ENCODE measurements at places on chromosomes 6 and 20.

DNA sequence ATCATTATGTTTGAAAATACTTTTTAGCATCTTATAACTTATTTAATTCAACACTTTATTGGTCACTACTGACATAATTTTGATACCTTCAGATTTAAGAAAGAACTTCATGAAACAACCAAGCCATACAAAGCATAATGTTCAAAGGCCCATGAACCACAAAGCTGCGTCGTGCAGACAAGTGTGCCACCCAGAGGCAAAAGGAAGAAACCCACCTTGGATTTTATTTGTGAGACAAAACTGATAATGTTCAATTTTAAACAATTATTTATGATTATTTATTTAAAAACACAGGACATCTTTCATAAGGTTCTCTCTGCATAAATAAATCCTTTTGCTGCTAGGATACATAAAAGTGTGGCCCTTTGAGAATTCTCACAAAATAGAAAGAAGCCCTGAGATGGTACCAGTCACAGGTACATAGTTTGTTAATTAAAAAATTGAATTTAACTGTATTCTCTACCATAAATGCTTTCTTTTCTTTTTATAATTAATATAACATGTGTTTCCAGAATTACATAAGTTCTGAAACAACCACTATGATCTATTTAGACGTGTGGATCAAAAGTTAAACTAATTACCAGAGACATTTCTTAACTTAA is 143.7 kb downstream of the RALGAPA2 start:
- no peak for DNase-seq

DNA sequence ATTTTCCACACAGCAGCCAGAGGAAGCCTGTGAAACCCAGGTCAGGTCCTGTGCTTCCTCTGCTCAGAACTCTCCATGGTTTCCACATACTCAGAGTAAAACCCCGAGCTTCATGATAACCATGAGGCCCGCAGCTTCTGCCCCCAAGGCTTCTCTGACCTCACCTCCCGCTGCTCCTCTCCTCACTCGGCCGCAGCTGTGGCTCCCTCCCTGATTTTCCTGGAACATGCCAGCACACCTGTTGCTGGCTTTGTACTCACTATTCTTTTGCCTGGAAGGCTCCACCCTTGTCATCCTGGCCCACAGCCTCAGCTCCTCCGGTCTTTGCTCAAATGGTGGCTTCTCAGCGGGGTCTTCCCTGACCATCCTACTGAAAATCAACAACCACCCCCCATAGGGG is 341.7 kb downstream of the PREX1 start:
- no peak for DNase-seq

DNA sequence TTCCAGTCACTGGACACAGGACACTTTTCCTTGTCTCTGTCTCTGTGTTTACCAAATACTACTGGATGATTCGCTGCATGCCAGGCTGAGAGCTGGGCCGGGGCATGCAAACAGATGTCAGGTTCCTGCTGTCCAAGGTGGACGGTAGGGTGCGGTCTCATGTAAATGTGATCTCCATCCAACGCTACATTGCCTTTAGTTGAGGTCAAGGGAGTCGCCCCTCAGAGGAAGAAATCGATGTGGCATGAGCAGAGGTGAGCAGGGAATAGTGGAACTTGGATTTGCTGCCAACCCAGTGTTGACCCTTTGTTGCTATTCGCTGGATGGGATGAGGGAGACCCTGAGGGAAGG is 9.8 kb upstream of the TOX2 start:
- DNase-seq: no peak

DNA sequence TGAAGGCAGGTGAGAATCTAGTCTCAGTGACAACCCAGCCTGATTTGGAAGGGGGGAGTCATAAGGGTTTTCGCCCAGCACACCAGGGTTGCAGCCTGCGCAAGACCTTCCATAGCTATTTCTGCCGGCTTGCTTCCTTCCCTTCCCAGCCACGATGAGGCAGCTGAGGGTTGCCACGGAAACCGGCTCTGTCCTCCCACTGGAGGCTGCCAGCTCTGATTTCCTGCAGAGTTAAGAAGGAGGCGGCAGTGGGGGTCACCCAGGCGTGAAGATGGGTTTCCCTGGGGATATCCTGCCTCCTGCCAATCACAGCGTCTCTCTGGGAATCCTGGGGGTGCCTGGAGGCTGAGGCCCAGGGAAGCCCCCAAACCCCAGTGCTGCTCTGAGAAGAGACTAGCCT is 23.1 kb upstream of the KCNB1 start:
- DNase-seq: no peak

DNA sequence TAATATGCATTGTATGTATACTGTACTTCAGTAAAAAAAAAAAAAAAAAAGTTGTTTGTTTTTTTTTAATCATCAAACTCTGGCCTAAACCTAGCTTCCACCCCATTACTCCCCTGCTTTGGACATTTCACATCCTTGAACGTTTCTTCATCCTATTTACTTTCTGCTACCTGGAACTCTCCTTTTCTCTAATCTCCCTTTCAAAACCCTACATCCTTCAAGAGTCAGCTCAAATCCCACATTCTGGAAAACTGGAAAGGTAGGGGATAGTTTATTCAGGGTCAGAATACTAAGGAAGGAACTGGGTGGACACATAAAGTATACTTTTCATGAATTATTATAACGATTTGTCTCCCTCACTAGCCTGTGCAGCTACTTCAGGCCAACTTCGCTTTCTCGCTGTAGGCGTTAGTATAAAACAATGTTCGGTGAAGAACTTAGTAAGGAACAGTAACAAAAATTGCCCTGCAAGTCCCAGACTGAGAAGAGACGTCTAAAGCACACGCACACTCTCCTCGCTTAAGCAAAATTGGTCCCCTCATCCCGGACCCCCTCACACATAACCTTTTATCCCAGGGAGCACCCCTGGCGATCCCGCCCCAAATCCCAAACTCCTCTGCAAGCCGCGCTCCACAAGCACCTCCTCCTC is 775 bp downstream of the PIGU start:
- no peak for DNase-seq

DNA sequence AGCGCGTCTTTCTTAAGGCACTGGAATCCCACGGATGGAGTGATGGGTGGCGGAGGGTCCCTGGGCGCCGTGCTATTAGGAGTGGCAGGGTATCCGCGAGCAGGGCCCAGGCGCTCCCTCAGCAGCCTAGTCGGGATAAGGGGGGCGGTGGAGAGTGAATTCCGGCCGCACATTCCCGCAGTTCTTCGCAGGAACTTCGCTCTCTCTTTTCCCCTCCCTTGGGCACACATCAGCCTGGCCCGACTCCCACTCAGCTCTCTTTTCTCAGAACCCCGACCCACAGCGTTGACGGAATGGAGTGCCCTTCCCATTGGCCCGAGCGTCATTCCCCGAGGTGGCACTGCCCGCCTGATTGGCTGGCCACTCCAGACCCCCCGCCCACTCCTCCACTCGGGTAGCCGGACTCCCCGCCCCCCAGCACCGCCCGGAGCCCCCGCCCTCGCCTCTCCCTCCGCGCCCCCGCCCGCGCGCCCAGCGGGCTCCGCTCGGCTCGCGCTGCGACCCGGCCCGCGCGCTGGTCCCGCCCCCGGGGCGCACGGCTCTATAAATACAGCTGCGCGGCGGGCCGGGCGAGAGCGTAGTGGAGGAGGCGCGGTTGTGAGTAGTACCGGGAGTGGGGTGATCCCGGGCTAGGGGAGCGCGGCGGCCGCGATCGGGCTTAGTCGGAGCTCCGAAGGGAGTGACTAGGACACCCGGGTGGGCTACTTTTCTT is at the start of gene ID4:
Gene ID4, plus strand, starts transcription at position 572 of the 712 bp plus-strand sequence. CDS start 385 bp downstream, outside the sequence.
- peak; percentile 52 for DNase-seq

DNA sequence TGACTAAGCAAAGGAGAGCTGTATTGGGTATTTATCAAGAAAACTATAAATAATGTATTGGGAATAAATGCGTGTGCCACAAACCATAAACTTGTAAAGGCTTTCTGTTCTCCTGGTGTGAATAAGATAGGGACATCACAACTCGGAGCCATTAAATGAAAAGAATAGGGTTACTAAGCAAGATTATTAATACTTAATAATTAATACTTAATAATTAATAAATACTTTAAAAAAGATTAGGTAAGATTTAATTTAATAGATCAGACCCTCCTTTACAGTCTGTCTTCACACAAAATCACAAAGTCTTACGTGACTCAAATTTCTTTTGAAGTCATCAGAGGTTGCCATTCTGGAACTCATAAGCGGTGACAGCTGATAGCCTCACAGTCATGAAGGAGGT is 648.9 kb downstream of the PRKN start:
- no peak for DNase-seq

- no peak for DNase-seq
Measured at GRCh38 chr6:149422581-149422980, 22.5 kb downstream of the SUMO4 start.

- no peak for DNase-seq
Measured at GRCh38 chr6:116335612-116336215, 35.0 kb upstream of the DSE start.

DNA sequence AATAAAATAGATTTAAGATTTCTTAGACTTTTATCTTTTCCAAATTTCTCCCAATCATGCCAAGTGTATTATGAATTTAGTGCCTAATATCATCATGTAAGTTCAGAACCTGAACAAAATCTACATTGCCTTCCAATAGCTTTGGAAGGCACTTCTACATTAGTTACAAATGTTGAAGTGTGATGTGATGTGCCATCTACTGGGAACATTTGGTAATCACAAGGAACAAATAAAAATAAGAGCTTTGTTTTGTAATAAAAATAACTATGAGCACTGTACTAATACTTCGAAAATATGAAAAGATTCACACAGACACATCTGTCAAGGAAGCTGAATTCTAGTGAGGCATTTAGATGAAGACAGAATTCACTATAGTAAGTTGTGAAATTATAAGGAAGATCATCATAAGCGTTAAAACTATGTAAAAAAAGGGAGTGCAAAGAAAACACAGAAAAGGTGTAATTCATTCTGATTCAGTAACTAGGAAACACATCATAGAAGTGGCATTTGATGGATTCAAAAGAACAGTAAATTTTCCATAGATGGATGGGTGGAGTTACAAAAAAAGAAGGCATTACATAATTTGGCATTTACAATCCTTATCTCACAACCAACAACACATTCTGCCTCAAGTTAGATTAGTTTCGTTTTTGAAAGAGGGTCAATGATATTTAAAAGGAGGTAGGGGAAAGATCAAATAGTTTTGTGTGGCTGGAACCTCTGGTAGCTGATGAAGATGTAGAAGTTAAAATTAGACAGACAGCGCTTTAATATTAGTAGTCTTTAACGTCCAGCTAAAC is 161.0 kb downstream of the ASCC3 start:
- no peak for DNase-seq

- no peak for DNase-seq
Measured at GRCh38 chr6:43828711-43829110, 58.7 kb downstream of the VEGFA start.

DNA sequence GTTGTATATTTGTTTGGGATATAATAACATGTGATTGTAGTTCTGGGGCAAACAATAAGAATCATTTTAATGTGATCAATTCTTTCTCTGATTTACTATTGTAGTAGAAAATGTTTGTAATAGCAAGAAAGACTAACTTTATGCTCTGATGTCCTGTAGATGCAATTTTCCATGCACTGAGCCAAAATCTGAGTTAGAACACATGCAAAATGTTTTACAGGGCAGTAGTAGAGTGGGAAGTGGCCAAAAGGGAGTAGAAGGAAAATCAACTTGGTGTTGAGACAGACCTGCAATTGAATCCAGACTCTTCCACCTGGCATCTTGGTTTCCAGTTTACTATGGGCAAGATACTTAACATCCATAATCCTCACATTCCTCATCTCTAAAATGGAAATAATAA is 93.5 kb upstream of the BMP5 start:
- DNase-seq: no peak

GRCh38 chr6:11275598-11275997 is 43.1 kb upstream of the NEDD9 start:
- DNase-seq: no peak

DNA sequence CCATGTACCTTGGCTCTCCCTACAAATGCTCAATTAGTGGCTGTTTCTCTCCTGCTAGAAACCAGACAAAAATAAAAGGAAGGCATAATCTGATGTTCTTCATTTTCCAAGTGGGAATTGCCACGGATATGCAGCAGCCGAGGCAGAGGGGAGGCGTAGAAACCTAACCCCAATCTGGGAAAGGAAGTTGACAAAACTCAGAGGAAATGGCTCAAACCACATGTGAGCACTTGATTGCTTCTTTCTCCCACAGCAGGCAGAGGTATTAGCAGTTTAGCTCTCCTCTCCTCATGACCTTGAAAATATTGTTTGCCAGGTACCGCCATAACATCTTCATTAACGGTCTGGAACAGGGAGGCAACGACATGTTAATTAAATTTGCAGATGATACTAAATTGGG is 3.8 kb upstream of the MLN start:
- no peak for DNase-seq

- DNase-seq: no peak
Measured at GRCh38 chr20:25453035-25453810, 45.8 kb downstream of the GINS1 start.

GRCh38 chr20:25579081-25579770 is 6.1 kb downstream of the NINL start:
- no peak for DNase-seq

GRCh38 chr6:44039839-44040350 is 87.4 kb downstream of the MRPL14 start:
- no peak for DNase-seq

- no peak for DNase-seq
Measured at GRCh38 chr6:12973386-12973785, 256.8 kb downstream of the PHACTR1 start.

- no peak for DNase-seq
Measured at GRCh38 chr6:54916858-54917257, 70.3 kb downstream of the FAM83B start.

DNA sequence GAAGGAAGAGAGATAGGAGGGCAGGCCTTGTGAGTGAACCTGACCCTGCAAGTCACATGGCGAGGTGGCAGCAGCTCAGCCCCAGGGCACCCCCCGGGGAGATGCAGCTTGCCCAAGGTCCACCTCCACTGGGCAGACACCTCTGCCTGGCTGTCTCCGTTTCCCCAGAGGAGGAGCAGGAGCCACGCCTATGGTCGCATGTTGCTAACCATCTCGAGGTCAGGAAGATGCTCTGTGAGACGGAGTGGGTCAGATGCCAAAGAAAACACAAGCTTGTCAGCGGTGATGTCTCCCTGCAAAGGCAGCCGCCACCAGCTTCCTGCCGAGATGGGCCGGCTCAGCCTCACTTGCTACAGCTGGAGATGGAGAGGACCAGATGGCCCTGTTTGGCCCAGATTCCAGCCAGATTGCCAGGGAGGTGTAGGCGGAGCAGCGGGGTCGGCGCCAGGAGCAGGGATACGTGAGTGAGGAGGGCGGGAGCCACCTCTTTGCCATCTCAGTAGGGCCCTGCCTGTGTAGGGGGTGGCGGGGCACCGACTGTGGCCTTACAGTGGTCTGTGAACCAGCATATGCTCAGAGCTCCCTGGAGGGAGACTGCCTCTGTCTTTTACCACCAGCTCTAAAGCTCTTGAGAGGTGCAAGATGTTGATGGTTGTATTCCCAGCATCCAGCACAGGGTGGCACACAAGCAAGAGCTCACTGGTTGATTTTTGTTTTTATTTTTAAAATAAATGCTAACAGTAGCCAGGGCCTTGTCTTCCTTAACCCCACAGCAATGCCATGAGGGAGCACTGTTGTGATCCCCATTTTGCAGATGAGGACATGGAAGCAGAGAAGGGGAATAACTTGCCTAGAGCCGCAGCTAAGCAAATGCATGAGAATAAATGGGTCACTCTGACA is 42.9 kb upstream of the FAM83D start:
- DNase-seq: no peak
